ENCODE measurements at places on chromosomes 7 and 10.
A peak's percentile ranks its signal among the peaks of the same experiment; 100 is the strongest.

DNA sequence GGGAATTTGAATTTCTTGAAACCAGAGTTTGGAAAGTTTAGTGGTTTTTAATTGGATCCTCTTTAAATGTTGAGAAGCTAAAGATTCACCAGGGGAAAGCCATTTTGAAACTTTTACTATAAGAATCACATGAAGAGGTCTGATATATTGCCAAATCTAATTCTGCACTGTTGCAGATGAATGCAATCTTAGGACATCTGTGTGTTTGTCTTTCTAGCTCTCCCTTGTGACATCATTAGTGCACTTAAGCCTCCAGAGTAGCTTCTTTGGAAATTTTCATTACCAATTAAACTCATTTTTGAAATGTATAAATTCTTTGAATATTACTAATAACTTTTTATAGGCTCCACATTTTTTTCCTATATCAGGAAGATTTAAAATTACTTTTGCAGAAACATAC, 160.2 kb downstream of the BICC1 start:
- DNase-seq = no peak

DNA sequence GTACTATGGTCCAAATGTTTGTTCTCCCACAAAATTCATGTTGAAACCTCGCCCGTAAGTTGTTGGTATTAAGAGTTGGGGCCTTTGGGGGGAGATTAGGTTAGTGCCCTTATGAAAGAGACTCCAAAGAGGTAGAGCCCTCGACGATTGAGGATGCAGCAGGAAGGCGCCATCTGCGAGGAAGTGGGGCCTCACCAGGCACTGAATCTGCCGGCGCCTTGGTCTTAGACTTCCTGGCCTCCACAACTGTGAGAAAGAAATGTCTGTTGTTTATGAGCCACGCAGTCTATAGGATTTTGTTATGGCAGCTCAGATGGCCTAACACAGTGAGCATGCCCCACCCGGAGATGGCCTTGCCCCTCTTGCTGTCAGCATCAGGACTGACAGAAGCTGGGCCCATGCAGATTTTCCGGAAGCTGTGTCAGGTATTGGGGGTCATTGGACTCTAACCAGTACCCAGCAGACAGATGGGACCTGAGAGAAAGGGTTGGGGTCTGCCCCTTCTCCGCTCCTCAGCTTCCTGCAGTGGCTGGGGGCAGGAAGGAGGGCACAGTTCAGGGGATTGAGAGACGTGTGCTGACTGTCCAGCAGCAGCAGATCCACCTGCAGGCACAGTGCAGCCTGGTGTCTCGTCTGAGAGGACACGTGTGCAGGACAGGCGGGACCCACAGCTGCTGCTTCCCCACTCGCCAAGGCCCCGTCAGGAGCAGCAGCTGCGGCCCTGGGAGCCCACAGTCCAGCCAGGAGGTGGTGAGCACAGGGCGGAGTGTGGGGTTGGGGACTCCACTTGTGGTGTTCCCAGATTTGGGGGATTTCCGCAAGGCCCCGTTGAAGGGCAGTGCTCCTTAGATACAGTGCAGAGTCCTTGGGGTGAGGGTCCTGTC, 47.8 kb downstream of the MGMT start:
- DNase-seq = no peak

GRCh38 chr7:2003931-2004812, 228.6 kb downstream of the MAD1L1 start:
- DNase-seq = no peak

- DNase-seq = no peak
These were observed 26.0 kb downstream of the FAM241B start for GRCh38 chr10:69655868-69656555.

GRCh38 chr10:100579261-100580090, 43.7 kb downstream of the HIF1AN start:
- no peak for DNase-seq

DNA sequence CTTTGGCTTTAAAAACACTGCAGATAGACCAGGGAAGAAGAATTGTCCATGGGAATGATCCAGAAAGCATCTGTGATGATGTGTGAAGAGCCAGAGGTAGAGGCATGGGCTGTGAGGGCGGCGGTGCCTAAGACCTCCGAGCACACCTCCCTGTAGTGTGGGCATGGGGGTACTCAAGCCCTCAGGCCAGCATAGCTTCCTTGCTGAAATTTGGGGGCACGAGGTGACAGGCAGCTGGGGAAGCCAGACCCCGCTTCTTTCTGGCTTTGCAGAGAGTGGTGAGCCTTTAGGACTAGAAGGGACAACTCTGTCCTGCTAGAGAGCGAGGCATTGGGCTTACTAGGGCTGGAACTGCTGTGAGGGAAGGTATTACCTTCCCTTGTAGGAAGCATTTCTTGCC, 187.7 kb upstream of the SH2B2 start:
- DNase-seq = no peak

DNA sequence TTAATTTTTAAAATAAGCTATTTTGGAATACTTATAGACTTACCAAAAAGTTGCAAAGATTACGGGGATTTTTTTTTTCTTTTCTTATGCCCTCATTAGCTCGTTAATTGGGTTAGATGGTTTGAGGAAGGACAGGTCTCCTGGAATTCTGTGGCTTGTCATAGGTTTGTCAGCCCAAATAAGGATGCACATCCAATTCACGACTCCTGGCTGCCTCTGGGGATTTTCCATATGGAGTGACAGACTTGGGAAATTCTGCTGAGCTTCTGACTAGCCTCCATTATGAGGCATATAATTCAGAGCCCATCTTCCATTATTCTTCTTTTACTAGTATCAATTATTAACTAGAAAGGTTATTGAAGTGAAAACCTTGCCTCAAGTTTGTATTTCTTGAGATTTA, 102.1 kb downstream of the AUTS2 start:
- no peak for DNase-seq

GRCh38 chr10:71845410-71846405, 5.3 kb downstream of the PSAP start:
- no peak for DNase-seq

DNA sequence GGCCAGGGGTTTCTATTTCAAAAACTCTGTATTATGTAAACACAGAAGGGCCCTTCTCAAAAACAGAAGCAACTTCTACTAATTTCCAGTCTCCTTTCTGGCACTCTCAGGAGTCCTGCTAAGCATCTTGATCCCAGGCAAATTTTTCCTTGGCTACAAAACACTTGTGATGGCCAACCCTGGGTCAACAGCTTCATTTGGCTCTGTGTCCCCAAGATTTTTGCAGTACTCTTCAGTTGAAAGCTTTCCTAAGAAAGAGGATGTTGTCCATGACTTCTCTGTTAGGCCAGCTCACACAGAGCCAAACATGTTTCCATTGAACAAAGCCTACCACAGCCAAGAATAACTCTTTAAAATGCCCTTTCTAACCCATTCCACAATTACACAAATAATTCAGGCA, 99.0 kb upstream of the EGR2 start:
- no peak for DNase-seq

- DNase-seq = no peak
These were observed 23.6 kb downstream of the GIMAP7 start for GRCh38 chr7:150538259-150538658.

GRCh38 chr7:28389504-28390395, 22.6 kb upstream of the CREB5 start:
- DNase-seq = peak; percentile 46

DNA sequence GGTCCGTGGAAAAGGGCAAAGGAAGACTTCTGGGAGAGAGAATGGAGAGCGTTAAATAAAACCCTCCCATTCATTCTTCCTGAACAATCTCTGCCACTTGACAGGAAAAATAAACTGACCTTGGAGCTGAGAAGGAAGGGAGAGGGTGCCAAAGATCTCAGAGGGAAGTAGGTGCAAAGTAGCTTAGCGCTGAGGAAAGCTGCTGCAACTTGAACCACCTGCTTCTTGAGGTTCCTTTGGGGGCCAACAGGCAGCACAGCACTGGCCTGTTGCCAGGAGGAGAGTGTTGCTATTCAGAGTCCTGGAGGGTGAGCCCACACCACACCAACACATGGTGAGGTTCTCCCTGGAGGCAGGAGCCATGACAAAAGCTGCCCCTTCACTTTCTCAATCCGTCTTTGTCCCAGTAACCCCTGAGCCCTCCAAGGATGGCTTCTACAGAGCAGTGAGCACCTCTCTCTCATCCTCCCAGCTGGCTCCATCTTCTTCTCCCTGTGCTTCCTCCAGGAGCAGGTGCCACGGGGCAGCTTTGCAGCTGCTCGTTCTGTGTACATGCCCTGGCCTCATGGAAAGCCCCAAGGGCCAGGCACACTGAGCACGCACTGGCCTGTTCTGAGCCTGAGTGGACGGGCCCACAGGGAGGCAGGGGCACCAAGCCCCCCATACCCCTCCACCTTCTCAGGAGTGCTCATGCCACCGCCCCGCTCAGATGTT, 101.3 kb downstream of the STRA8 start:
- DNase-seq = peak; percentile 17

DNA sequence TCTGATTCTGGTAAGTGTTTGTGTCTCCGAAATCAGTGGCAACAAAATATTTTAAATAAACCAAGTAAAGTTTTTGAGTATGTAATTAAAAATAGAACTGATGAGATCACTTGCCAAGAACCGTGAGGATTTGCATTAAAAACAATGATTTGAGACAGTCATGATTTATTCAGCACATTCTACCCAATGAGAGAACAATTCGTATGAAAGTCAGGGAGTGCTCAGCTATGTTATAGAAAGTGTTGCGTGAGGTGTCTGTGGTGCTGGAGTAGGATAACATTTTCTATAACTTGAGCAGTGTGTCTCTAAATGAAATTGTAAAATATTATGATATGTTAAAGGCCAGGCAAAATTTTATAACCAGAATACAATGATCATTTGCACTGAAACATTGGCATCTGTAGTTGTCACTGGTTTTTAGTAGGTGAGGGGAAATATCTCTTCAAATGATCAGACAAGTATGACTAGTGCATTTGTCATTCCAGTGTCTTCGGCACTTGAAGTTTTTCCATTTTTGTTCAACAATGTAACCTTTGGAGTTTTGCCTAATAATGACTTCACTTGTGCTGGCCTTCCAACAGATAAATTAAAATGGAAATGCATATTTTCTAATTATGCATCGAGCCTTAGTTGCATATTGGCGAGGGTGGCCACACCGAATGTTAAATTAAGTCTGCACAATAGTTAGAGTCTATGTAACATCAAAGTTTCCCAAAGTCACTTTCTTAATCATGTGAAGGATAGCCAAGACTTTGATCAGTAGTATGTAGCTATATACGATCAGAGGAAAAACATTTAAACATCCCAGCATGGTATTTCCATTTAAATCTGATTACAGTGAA, 335.9 kb downstream of the GFRA1 start:
- DNase-seq = no peak

DNA sequence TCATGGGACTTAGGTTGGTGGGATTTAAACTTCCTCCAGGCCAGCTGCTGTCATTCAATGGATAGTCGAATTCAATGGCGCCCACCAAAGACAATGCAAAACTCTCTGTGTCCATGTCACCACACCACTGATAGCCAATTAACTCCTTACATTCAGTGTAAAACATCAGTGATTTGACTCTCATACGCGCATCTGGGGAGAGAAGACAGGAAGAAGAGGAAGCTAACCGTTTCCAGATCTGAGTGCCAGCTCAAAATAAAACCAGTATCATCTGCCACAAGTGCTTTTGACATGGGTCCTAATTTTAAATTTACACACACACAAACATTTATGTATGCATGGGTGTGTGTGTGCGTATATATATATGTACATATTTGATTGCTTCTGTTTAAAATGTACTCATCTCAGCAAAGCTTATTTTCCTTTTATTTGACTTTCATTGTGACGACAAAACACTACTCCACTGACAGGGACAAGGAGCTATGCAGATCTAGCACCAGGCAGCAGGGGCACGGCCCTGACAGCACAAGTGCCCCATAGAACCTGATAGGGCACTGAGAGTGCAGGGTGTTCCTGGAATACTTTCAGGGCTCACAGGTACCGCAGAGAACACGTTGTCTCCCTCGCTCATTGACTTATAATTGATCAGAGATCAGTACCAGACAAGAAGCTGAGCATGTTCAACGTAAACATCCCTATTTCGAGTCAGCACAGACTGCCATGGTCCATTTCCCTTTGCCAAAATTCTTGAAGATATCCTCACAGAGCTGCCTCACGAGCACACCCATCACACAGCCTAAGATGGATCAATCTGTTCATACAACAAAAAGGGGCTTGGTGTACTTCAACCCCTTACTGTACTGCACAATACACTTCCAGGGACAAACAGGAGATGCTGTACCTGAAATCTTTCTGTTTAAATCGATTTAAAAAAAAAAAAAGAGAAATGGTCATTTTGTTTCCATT, 176.1 kb downstream of the COBL start:
- no peak for DNase-seq

- DNase-seq = no peak
These were observed 280.0 kb downstream of the MAD1L1 start for GRCh38 chr7:1952781-1953180.

DNA sequence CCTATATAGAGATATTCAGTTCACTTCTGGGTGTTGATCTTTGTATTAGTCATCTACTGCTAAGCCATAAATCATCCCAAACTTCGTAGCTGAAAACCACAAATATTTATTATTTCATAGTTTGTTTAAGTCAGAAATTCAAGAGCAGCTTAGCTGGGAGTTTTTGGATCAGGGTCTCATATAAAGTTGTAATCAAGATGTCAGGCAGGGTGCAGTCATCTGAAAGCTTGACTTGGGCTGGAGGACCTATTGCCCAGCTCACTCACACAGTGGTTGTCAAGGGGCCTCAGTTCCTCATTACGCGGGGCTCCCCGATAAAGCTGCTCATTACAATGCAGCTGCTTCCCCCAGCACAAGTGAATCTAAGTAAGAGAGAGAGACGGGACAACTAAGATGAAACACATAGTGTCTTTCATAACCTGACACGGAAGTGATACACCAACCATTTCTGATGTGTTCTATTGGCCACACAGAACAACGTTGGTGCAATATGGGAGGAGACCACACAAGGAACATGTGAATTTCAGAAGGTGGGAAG, 15.7 kb downstream of the PPP1R3C start:
- DNase-seq = no peak

- DNase-seq = no peak
These were observed 341.0 kb downstream of the GALNT17 start for GRCh38 chr7:71472962-71473361.

DNA sequence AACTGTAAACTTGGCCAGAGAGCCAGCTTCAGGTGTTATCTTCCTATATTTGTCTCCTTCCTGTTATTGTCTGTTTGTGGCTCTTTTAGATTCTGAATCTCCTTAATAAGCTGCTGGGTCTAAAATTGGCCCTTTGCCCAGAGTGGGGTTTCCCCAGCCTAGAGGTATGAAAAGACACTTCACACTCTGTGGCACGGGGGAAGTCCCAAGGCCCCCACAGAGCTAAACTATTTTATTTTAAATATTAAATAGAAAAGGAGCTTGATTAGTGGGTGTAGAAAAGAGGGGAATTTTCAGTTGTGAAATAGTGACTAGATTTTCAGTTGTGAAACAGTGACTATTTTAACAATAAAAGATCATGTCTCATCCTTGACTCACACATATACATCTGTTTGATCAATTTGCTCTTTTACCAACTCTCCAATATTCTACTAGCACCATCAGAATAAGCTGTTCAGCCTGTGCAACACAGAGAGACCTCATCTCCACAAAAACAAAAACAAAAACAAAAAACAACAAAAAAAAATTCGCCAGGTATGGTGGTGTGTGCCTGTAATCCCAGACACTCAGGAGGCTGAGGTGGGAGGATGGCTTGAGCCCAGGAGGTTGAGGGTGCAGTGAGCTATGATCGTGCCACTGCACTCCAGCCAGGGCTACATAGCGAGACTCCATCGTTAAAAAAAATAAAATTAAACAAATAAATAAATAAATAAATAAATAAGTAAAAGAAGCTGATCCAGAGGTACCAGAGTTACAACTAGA, 24.9 kb upstream of the ADO start:
- DNase-seq = no peak

- DNase-seq = no peak
These were observed 100.9 kb downstream of the PHTF2 start for GRCh38 chr7:77899516-77899915.

Measured in NCI-H1436 (cell line).